ENCODE measurements at places on chromosomes 13 and 19. TPM values are rescaled to one million over a fixed set of nuclear protein-coding genes. Genes with fewer than 3 reads are reported as not detected.

The TRAPPC6A gene
- total RNA-seq = 46.3 TPM

The ERFL gene
- 1.9 TPM for total RNA-seq

The KLK6 gene
- not detected for total RNA-seq

The ERVV-1 gene
- total RNA-seq = not detected

The EDNRB gene
- not detected for total RNA-seq

The PSG6 gene
- total RNA-seq = not detected

The GTF3A gene
- total RNA-seq = 198 TPM

The GPC5 gene
- total RNA-seq = 0.22 TPM

The ZNF575 gene
- 4.2 TPM for total RNA-seq

The TDRD3 gene
- 22.6 TPM for total RNA-seq

The CD79A gene
- 2.7 TPM for total RNA-seq

The MISP3 gene
- 1.8 TPM for total RNA-seq

The PRRG2 gene
- total RNA-seq = 0.88 TPM

The HRC gene
- total RNA-seq = not detected

The CYSLTR2 gene
- 1.3 TPM for total RNA-seq

The IL17D gene
- total RNA-seq = not detected

The CRX gene
- total RNA-seq = not detected

The ELANE gene
- not detected for total RNA-seq

The OLFM2 gene
- total RNA-seq = 11.0 TPM

The CCDC122 gene
- total RNA-seq = 1.5 TPM

The KEAP1 gene
- total RNA-seq = 91.4 TPM

Data from T-helper 1 cell treated with Interleukin-12 subunit alpha and Interleukin-12 subunit beta and Interleukin-4 antibody, amounts not matched to agents 30 ng/mL and 1 ng/mL, for 36 hours (primary cell).